ENCODE measurements at places on chromosomes 6 and 20.

DNA sequence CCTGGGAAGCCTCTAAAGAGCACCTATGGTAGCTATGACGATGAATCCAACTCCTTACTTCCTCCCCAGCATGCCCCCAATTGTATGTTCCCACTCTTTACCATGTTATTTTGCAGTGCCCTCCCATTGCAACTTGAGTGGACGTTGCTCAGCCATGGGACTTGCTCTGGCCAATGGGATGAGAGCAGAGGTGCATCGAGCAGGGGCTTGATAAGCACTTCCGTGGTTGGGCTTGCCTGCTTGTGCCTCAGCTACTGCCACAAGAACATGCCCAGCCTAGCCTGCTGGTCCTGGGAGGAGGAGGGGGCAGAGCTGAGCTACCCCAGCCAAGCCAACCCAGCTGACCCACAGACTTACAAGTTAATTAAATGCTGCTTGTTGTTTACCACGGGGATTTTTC lies 71.1 kb upstream of the CTNNBL1 start:
- no peak for DNase-seq

GRCh38 chr6:79818471-79818870 lies 128.9 kb downstream of the ELOVL4 start:
- DNase-seq = no peak

GRCh38 chr6:39772559-39773273 lies 19.5 kb upstream of the DAAM2 start:
- no peak for DNase-seq

- no peak for DNase-seq
Observed at GRCh38 chr6:45420909-45421708, 43.4 kb upstream of the SUPT3H start.

DNA sequence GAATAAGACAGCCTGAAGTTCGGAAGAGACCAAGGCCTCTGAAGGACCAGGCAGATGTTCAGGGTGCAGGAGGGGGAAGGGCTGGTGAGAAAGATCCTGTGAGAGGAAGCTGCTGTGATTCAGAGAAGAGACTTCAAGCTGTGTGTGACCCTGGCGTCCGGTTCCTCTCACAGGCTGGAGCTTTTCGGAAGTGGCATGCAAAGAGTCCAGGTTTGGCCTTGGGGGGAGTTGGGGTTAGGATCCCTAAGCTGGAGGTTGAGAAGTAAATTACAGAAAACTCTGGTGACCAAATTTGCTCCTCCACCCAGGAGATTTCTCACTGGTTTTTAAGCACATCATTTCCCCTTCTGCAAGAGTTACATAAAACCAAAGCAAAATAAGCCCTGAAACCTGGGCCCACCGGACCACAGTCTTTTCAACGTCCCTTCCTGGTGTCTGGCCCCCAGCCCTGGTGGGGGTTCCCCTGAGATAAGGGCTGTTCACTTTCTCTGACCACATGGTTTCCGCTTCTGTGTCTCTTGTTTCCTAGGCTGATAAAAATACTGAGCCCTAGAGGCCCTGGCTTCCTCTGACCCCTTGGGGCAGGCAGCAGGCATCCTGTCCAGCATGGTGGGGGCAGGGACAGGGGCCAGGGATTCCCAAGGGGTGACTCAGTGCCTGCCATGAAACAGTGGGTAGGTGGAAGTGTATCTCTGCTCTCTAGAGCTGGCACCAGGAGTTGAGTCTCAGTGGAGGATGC lies 12.0 kb upstream of the LTA start:
- DNase-seq = peak; percentile 80

GRCh38 chr6:57242505-57242904 lies 20.4 kb upstream of the RAB23 start:
- DNase-seq = no peak

GRCh38 chr6:144718431-144718830 lies 433.3 kb downstream of the UTRN start:
- DNase-seq = no peak

- DNase-seq = no peak
Observed at GRCh38 chr20:41213150-41213820, 75.9 kb downstream of the PLCG1 start.

DNA sequence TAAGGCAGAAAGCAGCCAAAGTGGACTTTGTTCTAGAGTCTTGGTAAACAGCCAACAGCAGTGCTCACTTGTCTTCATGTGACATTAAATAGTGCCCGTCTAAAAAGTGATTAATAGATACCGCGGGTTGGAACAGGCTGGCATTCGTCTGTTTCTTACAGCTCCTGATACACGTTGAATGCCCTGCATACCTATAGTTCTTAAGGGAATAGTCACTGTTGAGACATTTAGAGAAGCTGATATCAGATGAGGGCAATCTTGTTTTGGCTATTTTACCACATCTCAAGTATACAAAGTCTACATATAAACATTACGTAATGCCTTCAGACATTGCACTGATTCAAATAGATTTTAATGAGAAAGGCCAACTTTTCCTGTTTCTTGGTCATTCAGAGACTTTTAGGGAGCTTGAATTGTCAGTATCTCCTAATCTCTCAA lies 374.9 kb upstream of the FLRT3 start:
- no peak for DNase-seq

DNA sequence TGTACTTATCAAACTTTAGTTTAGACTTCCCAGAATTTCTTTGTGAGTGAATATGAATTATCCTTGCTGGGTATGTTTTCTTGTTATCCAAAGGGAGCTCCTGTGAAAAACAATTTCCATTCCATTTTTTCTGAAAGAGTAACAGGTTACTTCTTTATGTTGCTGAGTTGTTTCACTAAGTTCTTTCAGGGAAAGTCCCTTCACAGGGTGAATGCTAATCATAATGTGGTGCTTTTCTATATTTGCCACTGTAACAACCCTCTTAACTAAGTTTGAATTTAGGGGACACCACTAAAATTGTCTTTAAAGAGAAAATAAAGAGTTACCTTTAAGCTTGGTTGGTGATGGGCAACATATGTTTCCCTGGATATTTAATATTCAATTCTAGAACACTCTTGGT lies 79.4 kb downstream of the THEMIS start:
- DNase-seq = no peak

Measured in activated CD4-positive, alpha-beta T cell treated with anti-CD3 and anti-CD28 coated beads for 36 hours (primary cell).